ENCODE measurements at places on chromosomes 1 and 21. TPM values are rescaled to one million over a fixed set of nuclear protein-coding genes. Genes with fewer than 3 reads are reported as not detected.

- DNase-seq, result no peak
Measured at GRCh38 chr1:236407059-236407458, 13.0 kb downstream of the EDARADD start.

GRCh38 chr1:169892927-169893644 is 610 bp downstream of the SCYL3 start:
- no peak for DNase-seq

DNA sequence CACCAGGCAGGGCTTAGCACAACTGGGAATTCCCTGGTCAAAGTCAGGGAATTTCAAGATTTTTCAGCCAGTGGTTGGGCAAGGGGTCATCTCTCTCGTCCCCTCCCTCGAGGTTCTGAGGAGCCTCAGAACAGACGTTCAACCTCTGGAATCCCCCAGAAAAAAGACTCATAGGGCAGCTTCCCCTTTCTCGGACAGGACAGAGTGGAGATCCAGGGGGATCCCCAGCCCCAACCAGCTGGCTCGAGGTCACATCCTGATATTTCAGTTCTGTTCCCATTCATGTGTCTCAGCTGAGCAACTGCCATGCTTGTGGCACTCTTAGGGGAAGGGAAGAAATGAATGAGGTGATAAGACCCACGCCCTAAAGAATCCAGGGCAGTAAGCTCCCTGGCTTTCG is 4.9 kb upstream of the LAD1 start:
- no peak for DNase-seq

- no peak for DNase-seq
Measured at GRCh38 chr1:11335417-11336056, 62.5 kb downstream of the UBIAD1 start.

GRCh38 chr1:150577557-150578271 is 1.7 kb downstream of the MCL1 start:
- no peak for DNase-seq

GRCh38 chr1:111769517-111770146 is 13.9 kb downstream of the DDX20 start:
- peak; percentile 77 for DNase-seq

- DNase-seq, result peak; percentile 96
Measured at GRCh38 chr1:25890239-25891034, 14.9 kb upstream of the PAQR7 start.

DNA sequence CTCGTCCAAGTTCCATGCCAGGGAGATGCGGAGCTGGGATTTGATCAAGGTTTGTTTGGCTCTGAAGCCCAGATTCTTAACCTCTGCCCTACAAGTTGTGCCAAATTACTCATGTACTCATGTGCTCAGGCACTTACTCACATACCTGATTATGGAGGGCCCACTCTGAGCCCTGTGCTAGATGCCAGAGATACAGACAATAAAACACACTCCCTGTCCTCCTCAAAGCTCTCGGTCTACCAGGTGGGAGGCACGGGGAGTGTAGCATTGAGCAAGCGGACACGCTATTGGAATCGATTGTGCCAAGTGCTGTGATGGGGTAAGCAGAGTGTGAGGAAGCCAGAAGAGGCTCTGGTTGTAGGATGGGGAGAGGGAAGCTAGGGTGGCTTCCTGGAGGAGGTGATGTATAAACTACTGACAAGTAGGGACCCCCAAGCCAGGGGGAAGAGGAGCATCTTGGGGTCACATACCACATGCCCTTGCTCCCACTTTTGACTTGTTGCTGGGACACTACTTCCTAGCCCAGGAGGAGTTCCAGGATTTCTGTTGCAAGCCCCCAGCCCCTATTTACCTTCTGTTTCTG is 49.8 kb upstream of the IFNLR1 start:
- DNase-seq, result peak; percentile 89

- no peak for DNase-seq
Measured at GRCh38 chr1:39262802-39263201, 58.3 kb downstream of the MACF1 start.

The LEFTY2 gene
- not detected for total RNA-seq

The MROH9 gene
- not detected for total RNA-seq

The SPATA21 gene
- total RNA-seq, result not detected

The CBR3 gene
- total RNA-seq, result 3.3 TPM

The CCDC185 gene
- total RNA-seq, result 0.17 TPM
